COR-L47 (cell line): ENCODE measurements at places on chromosomes 6 and 20.
A peak's percentile ranks its signal among the peaks of the same experiment; 100 is the strongest.

DNA sequence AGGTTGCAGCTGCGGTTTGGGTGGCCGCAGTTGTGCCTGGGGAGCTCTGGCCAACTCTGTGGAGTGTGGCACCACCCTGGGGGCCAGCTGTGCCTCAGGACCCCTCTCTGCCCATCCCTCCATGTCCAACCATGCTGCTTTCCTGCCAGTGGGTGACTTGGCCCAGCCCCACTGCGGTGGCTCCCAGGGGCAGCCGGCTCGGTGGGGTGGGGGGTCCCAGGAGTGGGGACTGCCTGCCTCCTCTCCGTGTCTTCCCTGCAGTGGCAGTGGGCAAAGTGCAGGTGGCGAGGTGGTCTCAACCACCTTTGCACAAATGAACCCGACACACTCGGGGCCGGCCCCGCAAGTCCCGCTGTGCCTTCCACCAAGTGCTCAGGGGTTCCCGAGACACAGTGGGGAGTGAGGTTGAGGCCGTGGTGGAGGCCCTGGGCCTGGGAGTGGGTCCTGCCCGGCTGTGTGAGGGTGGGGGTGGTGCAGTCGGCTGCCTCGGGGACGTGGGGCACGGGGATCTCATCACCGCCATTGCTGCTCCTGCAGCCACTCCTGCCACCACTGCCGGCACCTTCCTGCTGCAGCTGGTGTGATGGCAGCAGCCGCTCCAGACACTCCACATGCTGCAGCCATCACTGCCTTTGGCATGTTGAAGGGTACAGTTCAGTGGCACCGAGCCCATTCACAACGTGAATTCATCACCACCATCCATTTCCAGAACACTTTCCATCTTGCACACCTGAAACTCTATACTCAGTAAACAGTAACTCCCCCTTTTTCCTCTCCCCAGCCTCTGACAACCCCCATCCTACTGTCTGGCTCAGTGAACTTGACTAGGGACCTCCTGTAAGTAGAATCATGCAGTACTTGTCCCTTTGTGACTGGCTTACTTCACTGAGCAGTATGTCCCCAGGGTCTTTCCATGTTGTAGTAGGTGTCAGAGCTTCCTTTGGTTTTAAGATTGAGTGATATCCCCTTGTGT, 10.7 kb upstream of the SLCO4A1 start:
- DNase-seq = peak; percentile 74

- DNase-seq = no peak
Observed at GRCh38 chr20:2282181-2282580, 13.6 kb upstream of the TGM3 start.

- DNase-seq = no peak
Observed at GRCh38 chr6:64266351-64266821, 630.8 kb downstream of the PHF3 start.

- no peak for DNase-seq
Observed at GRCh38 chr6:127076466-127076865, 42.0 kb upstream of the RSPO3 start.

GRCh38 chr6:139732451-139732850, 358.0 kb upstream of the CITED2 start:
- DNase-seq = no peak

GRCh38 chr20:63254606-63255384, 532 bp upstream of the NKAIN4 start:
- no peak for DNase-seq

GRCh38 chr6:82869493-82869892, 196.1 kb downstream of the UBE3D start:
- no peak for DNase-seq

DNA sequence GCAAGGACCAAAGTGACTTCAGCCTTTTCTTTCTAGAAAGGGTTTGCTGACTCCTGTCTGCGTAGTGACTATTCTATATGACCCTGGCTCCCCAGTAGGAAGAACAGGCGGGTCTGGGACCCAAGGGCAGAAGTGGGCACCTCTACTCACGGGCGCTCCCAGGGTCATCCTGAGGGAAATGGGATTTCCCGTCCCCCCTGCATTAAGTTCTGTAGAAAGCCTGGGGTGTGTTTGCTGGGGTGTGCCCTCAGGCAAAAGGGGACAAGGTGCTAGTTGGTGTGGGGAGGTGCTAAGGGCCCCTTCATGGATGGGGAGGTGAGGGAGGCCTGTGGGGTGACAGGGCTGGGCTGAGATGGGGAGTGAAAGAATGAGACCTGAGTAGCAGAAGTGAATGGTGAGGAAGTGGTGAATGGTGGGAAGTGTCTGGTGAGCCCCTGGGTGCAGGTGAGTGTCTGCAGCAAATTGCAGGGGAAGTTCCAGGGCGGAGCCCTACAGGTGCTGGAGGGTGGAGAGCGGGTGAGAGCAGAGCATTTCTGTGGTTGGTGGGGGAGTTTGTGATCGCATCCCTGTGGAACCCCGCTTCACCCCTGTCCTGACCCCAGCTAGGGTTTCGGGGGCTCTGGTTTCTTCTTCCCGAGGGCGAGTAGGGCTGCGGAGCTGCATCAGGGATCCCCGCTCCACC, 21.1 kb downstream of the RAET1L start:
- no peak for DNase-seq
